ENCODE measurements at places on chromosomes 6 and 20.

DNA sequence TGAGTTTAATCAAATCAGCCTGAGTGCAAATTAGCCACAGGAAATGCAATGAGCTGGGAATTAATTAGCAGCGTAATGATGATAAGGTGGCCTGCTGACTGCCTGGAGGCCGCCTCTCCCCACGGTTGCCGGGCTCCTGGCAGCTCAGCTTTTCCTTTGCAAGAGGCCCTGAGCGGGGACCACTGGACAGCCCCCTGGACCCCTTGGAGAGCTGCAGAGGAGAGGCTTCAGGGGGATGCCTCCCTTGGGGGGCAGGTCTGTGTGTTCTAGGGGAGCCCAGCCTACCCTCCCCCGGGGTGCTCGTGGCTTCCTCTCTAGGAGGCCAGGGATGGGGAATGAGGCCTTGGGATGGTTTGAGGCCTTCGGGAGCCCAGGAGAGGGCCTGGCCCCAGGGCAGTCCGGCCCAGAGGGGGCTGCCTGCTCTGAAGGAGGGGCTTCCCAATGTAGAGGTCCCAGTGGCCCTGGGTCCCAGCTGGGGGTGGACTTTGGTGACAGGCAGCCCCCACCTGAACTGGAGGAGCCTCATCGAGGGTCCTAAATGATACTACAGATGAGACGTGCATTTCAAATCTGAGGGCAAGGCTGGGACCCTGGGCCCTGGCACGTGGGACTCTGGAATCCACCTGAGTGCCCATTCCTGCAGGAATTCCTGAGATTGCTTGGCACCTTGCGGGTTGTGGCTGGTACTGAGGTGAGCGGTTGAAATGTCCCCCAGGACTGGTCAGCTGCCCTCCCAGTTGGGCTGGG lies 66.4 kb upstream of the BHLHE23 start:
- no peak for DNase-seq

DNA sequence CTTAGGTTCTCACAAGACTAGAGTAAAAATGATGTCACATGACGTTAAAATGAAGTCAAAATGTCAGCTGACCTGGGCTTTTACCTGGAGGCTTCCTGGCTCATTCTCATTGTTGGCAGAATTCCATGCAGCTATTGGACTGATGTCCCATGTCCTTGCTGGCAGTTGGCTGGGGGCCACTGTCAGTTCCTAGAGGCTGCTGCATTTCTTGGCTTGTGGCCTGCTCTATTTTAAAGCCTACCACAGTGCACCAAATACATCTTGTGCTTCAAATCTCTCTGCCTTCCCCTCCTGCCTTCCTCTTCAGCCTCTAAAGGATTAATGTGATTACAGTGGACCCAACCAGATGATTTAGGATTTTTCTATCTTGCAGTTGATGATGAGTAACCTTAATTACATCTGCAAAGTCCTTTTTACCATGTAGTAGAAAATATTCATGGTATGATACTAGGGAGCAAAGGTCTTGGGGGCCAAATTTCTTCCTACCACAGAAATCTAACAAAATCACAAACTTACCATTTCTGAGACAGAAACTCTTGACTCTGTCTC lies 81.9 kb downstream of the FIG4 start:
- no peak for DNase-seq

DNA sequence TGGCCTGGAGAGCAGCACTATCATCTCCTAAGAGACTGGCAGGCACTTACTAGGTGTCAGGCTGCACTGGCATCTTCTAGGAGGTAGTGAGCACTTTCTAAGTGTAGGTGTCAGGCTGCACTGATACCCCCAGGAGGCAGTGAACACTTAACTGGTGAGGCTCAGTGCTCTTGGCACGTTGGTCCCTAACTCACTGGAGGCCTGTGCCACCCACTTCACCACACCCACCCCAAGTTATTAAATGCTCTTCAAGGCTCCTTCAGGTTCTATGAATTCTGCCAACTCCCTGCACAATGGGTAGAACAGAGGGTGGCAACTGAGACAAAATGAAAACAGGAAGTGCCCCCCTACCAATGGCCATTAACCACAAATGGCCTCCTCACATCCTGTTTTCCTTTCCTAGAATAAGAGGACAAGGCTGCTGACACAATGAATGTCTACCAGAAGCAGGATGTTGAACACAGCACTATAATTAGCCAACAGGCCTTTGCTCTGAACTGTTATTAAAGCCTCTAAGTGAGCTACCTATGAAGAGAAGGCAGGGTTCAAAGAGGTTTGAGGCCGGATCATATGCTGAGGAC lies 29.4 kb downstream of the NCOA5 start:
- no peak for DNase-seq

- no peak for DNase-seq
Measured at GRCh38 chr6:110532431-110532830, 56.0 kb upstream of the SLC22A16 start.

GRCh38 chr6:25963426-25964123 lies 973 bp downstream of the TRIM38 start:
- DNase-seq, result no peak

DNA sequence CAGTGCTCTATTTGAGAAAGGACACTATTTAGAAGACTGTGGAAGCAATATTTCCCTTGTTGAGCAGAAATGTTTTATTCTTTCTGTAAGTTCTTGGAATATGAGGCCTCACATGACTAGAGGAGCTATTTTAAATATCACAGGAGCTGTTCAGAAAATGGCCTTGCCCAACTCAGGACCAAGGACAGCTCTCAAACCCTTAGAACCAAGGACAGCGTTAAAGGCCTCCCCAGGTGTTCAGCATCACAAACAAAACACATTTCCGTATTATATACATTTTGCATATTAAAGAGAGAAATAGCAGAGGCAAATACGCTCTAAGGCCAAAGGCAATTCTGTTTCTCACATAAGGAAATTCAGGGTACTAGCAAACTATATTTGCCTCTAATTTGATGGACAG lies 631.4 kb downstream of the CDH26 start:
- DNase-seq, result peak; percentile 61

DNA sequence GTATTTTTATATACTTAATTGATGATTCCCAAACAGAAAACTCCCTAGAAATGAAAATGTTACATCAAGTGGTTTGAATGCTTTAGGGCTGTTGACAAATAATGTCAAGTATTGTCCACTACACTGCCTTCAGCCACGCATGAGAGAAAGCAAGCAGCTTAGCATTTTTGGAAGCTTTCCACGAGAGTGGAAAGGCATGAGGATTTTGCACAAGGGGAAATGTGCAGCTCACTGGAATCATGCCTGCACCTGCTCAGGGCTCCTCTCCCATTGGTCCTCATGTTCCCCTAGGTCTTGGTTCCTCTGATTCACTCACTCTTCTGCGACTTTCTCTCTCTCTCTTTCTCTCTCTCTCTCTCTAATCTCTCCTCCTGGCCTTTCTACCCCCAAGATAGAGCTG lies 439.5 kb upstream of the CDH4 start:
- DNase-seq, result no peak

GRCh38 chr6:107712665-107713551 lies 111.2 kb downstream of the SCML4 start:
- DNase-seq, result peak; percentile 60

DNA sequence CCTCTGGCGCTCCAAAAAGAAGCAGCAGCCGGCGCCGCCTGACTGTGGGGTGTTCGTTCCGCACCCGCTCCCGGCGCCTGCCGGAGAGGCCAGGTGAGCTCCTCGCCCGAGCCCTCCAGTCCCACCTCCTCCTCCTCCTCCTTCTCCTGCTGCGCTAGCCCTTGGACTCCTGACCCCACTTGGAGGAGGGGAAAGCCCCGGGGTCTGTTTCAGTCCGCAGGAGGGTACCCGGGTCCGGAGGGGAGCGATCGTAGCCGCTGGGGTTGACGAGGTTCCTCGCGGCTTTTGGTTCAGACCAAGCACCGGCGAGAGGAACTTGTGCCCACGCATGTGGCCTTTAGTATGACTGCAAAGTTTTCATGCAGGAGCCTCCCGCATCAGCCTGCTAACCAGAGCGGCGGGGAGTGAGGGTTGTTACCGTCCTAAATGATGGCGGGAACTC lies 493 bp downstream of the CRYBG1 start:
- peak; percentile 45 for DNase-seq

GRCh38 chr6:112360498-112360897 lies 13.4 kb downstream of the RFPL4B start:
- no peak for DNase-seq

- peak; percentile 65 for DNase-seq
Measured at GRCh38 chr6:42726485-42727086, 4.2 kb upstream of the PRPH2 start.

DNA sequence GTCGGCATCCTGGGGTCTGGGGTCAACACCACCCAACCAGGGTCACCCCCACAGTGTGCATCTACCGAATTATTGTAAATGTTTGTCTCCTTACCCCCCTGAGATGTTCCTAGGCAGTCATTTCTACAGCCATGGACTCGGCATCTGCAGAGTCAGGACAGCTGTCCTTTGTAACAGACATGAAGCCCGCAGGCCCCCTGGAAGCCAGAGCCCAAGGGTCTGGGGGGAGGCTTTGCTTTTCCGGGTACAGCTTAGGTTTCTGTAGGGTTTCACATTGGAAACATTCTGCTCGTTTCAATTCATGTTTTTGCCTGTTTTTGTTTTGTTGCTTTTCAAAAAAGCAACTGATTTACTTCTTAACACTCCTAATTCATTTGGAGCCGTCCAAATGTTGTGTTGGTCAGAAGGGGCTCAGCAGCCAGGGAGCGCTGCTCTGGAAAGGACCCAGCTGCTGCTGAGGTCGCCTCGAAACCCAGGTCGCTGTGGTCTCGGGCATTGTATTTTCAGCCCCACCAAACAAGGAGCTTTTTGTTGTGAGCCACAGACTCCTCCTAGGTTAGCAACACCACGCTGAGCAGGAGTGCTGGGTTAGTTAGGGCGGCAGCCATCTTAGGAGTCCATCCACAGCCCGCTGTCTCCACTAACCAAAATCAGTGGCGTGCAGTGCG lies 160.4 kb downstream of the TMEM242 start:
- DNase-seq, result no peak

DNA sequence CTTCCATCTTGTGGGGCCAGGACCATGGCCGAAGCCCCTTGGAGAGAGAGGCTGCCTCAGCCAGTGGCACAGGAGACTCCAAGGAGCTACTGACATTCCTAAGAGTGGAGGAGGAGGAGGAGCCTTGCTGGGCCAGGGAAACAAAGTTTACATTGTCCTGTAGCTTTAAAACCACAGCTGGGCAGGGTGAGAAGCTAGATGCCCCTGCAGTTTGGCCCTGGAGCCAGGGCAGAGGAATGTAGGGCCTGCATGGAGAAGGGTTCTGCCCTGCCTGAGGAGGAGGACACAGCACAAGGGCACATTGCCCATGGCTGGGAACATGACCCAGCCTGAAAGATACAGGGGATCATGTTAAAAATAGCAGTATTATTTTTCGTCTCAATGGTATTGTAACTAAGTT lies 37.4 kb downstream of the PLCG1 start:
- DNase-seq, result peak; percentile 35

DNA sequence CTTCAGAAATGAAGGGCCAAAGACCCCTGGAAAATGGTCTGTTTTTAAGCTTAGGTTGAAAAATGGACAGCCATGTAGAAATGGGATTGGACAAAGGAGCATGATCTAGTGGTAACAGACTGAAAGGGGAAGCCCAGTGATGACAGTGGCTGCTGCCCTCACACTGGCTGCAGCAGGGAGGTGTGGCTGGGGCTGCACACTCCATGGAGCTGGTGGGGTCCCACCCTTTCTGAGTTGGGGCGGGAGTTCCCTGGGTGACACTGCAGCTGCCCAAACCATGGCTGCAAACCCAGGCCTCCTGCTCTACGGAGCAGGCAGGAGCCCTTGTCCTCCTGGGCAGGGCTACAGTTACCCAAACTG lies 8.5 kb upstream of the PACSIN1 start:
- no peak for DNase-seq

DNA sequence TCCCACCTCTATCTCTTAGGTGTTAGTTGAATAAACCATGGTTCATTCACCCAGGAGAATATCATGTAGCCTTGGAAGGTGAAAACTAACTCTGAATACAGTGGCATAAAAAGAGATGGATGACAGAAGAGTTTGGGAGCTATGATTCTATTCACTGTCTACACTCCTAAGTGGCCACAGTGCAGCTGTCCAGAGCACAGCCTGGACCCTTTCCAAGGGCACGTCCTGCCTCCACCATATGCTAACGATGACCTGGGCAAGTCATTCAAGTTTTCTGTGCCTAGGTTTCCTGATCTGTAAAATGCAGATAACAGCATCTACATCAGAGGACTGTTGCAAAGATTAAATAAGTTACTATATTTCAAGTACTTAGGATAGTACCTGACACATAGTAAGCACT lies 314.1 kb downstream of the PTPRT start:
- DNase-seq, result no peak

DNA sequence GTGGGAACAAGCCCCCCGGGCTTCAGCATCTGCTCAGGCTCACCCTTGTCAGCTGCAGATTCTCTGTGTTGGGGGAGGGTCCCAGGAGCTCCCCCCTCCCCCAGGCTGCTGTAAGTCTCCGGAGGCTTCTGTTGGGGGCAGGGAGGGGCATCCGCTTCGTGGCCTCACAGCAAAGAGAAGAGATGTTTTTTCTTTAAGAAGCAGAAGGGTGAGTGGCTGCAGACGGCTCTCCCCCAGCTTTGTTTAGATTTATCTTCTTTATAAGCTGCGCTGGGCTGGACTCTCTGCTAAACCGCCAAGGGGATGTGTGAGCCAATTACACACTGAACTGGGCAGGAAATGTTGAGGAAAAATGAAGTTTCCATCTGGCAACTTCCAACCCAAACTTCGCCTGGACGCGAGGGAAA lies 48.7 kb upstream of the GATA5 start:
- no peak for DNase-seq

DNA sequence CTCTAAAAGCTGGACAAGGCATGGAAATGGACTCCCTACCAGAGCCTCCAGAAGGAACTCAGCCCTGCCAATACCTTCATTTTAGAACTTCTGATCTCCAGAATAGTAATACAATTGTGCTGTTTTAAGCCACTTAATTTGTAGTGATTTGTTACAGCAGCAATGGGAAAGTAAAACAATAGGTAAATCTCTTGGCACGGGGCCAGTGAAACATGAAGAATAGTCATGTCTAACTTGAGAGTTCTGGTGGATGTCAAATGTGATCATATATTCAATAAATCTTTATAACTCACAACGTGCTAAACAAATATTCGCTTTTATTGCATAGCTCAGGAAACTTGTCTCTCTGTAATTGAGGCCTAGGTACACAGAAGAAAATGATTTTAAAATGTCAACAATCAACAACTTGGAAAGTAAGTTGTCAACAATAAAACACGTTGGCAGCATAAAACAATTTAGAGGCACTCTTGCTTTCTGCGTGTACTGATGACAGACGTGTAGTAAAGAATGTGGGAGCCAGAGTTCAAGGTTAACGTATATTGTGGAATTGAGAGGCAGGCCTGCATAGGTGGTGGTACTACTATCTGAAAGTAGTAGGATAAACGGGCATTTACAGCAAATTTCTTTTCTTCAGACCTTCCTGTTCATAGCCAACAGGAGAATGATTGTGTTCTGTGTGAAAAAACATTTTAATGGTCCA lies 140.5 kb upstream of the OPRM1 start:
- no peak for DNase-seq

Measured in right forelimb (tissue), 1 donor.